PC-3 (cell line): ENCODE measurements at places on chromosomes 16 and 17.

- DNase-seq = no peak
- no peaks in the 10 kb centered on the region for H3K27me3 ChIP-seq
These were observed 7.0 kb upstream of the GSDMA start for GRCh38 chr17:39955726-39956225.

- no peaks in the 10 kb centered on the region for H3K36me3 ChIP-seq
- H3K27ac ChIP-seq = no peak overlapping the region
- H3K4me3 ChIP-seq = no peak overlapping the region
- no peak for DNase-seq
- H3K27me3 ChIP-seq = no peaks in the 10 kb centered on the region
- H3K4me1 ChIP-seq = no peaks in the 10 kb centered on the region
These were observed 51.0 kb downstream of the CCDC182 start for GRCh38 chr17:57694051-57694450.

- H3K27me3 ChIP-seq = peaks cover 26% of the 10 kb centered on the region
- H3K4me1 ChIP-seq = no peaks in the 10 kb centered on the region
These were observed 75.2 kb upstream of the DHX40 start for GRCh38 chr17:59490216-59490615.

DNA sequence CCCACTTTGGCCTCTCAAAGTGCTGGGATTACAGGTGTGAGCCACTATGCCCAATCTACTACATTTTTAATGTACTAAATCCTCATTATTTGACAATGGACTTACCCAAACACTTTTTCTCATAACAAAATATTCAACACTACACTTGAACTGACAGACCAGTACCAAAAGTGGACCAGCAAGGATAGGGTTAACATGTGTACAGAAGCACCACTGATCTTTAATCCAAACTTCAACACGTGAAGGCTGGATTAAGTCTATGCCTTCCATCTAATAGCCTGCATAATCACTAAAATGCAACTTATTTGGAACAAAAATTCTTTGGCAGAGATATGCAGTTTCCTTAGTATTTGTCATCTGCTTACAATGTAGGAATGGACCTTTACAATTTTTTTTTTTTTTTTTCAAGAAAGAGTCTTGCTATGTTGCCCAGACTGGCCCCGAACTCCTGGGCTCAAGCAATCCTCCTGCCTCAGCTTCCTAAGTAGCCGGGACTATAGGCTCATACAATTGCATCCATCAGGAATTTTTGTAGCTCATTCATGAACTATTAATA, 60.0 kb upstream of the BCAR1 start:
- no peak overlapping the region for H3K27ac ChIP-seq
- H3K4me1 ChIP-seq = peaks cover 6% of the 10 kb centered on the region
- H3K4me3 ChIP-seq = no peak overlapping the region
- no peaks in the 10 kb centered on the region for H3K27me3 ChIP-seq

DNA sequence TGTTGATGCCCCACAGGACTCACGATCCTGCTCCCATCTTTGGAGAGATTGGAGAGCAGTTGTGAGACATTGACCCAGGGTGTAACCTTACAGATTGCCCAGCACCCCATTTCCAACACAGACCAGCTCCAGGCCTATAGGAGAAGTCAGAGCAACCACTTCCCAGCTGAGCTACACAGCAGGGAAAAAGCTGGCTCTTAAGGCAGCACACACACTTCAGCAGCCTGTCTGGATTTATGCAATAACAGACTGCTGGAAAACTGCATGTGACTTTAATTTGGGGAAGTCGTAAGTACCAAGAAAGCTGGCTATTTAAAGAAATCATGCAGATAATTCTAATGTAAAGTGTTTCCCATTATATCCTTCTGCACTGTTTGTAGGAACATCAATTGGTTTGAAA, 30.8 kb downstream of the NOG start:
- no peaks in the 10 kb centered on the region for H3K36me3 ChIP-seq
- no peak overlapping the region for H3K27ac ChIP-seq
- no peak overlapping the region for H3K4me3 ChIP-seq
- DNase-seq = no peak
- no peaks in the 10 kb centered on the region for H3K27me3 ChIP-seq
- peaks cover 3% of the 10 kb centered on the region; the same call in 1 of the 2 replicates for H3K4me1 ChIP-seq

DNA sequence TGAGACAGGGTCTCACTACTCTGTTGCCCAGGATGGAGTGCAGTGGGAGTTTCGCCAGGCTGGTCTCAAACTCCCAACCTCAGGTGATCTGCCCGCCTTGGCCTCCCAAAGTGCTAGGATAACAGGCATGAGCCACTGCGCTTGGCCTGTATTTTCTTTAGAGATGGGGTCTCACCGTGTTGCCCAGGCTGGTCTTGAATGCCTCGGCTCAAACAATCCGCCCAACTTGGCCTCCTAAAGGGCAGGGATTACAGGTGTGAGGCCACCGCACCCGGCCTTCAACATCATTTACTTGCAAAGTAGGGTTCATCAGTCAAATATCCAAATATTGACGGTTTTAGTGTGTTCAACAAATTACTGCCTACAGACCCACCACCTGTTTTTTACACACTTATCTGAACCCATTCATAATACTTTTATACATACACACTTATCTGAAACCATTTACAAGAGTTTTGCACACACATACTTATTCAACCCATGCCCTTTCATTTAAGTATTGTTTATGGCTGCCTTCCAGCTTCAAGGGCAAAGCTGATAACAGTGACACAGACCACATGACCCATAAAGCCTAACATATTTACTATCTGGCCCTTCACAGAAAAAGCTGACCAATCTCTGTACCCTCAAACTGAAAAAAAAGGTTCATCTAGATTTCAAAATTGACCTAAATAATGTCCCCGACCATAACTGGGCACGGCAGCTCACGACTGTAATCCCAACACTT, 11.9 kb downstream of the TMEM170A start:
- no peak overlapping the region for H3K4me3 ChIP-seq
- no peak overlapping the region for H3K27ac ChIP-seq
- 0 out of 2 replicates have a peak, but pooled peaks cover 2% of the 10 kb centered on the region for H3K36me3 ChIP-seq
- H3K27me3 ChIP-seq = no peaks in the 10 kb centered on the region
- H3K4me1 ChIP-seq = no peaks in the 10 kb centered on the region

DNA sequence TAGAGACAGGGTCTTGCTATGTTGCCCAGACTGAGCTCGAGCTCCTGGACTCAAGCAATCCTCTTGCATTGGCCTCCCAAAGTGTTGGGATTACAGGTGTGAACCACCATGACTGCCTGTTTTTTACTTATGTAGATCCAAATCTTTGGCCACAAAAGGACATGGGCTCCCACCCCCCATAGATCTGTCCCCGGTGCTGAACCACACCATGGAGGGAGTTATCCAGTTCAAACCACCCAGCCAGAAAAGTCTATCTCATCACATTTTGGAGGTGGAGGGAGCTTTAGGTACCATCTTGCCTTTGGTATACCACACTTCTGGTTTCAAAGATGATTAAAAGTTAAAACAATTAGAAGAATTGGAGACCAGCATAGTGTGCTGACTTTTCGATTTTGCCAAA, 26.2 kb downstream of the SHISA9 start:
- no peaks in the 10 kb centered on the region for H3K27me3 ChIP-seq
- no peaks in the 10 kb centered on the region for H3K4me1 ChIP-seq
- H3K4me3 ChIP-seq = no peak overlapping the region
- H3K36me3 ChIP-seq = no peaks in the 10 kb centered on the region
- H3K27ac ChIP-seq = no peak overlapping the region
- no peak for DNase-seq

DNA sequence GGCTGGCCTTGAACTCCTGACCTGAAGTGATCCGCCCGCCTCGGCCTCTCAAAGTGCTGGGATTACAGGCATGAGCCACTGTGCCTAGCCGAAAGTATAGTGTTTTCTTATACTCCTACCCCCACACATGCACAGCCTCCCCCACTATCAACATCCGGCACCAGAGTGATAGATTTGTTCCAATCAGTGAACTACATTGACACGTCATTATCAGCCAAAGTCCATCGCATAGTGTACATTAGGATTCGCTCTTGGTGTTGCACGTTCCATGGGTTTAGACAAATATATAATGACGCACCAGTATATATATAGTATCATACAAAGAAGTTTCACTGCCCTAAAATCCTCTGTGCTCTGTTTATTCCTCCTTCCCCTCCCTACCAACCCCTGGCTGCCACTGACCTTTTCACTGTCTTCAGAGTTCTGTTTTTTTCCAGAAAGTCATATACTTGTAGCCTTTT, 11.9 kb upstream of the TM4SF5 start:
- no peak for DNase-seq
- no peak overlapping the region for H3K4me3 ChIP-seq
- H3K27me3 ChIP-seq = no peaks in the 10 kb centered on the region
- no peaks in the 10 kb centered on the region for H3K4me1 ChIP-seq

GRCh38 chr17:74892013-74892841, 1.2 kb downstream of the FADS6 start:
- H3K27ac ChIP-seq = no peak overlapping the region
- no peak for DNase-seq
- no peaks in the 10 kb centered on the region for H3K36me3 ChIP-seq
- H3K4me1 ChIP-seq = no peaks in the 10 kb centered on the region

DNA sequence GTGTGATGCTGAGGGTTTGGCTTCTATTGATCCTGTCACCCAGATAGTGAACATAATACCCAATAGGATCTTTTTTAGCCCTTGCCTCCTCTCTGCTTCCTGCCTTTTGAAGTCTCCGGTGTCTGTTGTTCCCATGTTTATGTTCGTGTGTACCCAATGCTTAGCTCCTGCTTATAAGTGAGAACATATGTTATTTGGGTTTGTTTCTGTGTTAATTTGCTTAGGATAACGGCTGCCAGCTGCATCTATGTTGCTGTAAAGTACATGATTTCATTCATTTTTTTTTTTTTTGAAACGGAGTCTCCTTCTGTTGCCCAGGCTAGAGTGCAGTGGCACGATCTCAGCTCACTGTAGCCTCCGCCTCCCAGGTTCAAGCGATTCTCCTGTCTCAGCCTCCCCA, 23.0 kb downstream of the DUS2 start:
- H3K4me3 ChIP-seq = no peak overlapping the region
- no peaks in the 10 kb centered on the region for H3K4me1 ChIP-seq
- no peak for DNase-seq

- no peaks in the 10 kb centered on the region for H3K27me3 ChIP-seq
- DNase-seq = peak; percentile 57
- H3K36me3 ChIP-seq = no peaks in the 10 kb centered on the region
- peaks cover 31% of the 10 kb centered on the region for H3K4me1 ChIP-seq
- H3K27ac ChIP-seq = peak overlapping the region; percentile 38
These were observed 84.6 kb downstream of the KANSL1 start for GRCh38 chr17:46108550-46109110.

GRCh38 chr17:77421630-77421972, 280.8 kb downstream of the SEC14L1 start:
- peaks cover 67% of the 10 kb centered on the region for H3K4me1 ChIP-seq
- DNase-seq = no peak
- H3K36me3 ChIP-seq = peaks cover 8% of the 10 kb centered on the region; the same call in 1 of the 2 replicates
- H3K27ac ChIP-seq = peak overlapping the region; percentile 80
- H3K4me3 ChIP-seq = no peak overlapping the region

GRCh38 chr16:67471758-67472384, 9.1 kb downstream of the ATP6V0D1 start:
- H3K27me3 ChIP-seq = no peaks in the 10 kb centered on the region
- no peak for DNase-seq
- no peak overlapping the region for H3K27ac ChIP-seq

GRCh38 chr17:83135692-83136091, 56.3 kb downstream of the METRNL start:
- H3K4me1 ChIP-seq = no peaks in the 10 kb centered on the region
- peaks cover 41% of the 10 kb centered on the region for H3K27me3 ChIP-seq
- no peaks in the 10 kb centered on the region for H3K36me3 ChIP-seq
- H3K27ac ChIP-seq = no peak overlapping the region
- no peak overlapping the region for H3K4me3 ChIP-seq

GRCh38 chr17:10879190-10879836, 41.4 kb upstream of the PIRT start:
- H3K4me1 ChIP-seq = no peaks in the 10 kb centered on the region
- no peak overlapping the region for H3K27ac ChIP-seq
- H3K36me3 ChIP-seq = no peaks in the 10 kb centered on the region

- no peaks in the 10 kb centered on the region for H3K27me3 ChIP-seq
- H3K4me1 ChIP-seq = peaks cover 25% of the 10 kb centered on the region
- DNase-seq = no peak
- no peak overlapping the region for H3K4me3 ChIP-seq
- H3K27ac ChIP-seq = no peak overlapping the region
These were observed 10.7 kb downstream of the TBX2 start for GRCh38 chr17:61410141-61411010.
